ENCODE measurements at places on chromosomes 4 and X.

GRCh38 chr4:90419124-90419711, 292.0 kb downstream of the CCSER1 start:
- no peak for DNase-seq

GRCh38 chrX:73647632-73648322, 84.8 kb downstream of the CHIC1 start:
- no peak for DNase-seq

- no peak for DNase-seq
These were observed 1.4 kb downstream of the ANK2 start for GRCh38 chr4:113050837-113051236.

DNA sequence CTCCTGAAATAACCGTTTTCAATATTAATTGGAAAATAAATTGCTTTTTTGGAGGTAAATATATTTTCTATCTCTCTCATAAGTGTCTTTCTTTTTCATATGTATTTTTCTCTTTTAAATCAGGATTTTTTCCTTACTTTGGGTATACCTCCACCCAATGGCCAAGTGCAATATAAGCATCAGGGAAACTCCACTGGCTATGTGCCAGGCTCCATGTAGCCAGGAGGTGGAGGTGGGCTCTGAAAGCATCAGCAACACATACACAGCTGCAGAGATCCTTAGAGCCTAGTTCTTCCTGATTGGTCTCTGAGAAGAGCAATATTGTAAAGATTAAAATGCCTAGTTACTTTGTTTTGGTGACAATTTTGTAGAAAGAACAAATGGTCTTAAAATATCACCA, 3.4 kb downstream of the GABRA2 start:
- no peak for DNase-seq

DNA sequence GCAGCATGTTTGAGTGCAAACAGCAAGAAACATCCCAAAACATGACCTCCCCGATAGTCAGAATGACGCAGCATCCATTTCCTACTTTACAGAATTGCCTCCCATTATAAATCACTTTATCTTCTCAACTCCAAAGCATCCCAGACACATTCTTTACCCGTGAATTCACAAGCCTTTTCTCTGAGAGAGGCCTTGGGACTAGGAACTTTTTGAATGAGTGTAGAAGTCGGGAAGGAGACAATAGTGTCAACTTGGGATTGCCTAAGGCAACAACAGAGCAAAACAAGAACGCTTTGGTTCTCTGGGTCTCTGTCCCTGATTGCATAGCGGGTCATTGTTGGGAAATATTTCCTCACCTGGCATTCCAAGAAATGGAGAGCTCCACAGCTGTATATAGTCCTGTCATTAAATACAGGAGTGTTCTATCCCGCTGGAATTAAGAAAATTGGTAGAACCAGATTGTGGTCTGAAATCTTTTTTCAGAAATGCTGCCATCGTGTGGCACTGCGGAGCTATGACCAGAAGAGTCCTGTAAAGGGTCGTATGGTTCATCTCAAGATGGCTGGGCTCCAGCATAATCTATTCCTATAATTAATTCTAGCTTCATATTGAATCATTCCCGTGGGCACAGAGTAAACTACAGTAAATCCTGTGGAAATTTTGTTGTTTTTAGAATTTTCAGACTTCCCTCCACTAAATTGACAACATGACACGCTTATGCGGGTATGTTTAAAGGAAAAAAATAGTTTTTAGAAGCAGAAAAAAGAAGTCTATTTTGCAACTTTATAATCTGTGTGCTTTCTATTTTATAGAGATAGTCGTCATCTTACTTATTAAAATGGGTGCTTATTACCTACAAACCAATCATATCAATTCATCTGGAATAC, 2.0 kb upstream of the SPP1 start:
- DNase-seq: peak; percentile 15

GRCh38 chr4:49217492-49217891, 231.4 kb downstream of the CWH43 start:
- no peak for DNase-seq

DNA sequence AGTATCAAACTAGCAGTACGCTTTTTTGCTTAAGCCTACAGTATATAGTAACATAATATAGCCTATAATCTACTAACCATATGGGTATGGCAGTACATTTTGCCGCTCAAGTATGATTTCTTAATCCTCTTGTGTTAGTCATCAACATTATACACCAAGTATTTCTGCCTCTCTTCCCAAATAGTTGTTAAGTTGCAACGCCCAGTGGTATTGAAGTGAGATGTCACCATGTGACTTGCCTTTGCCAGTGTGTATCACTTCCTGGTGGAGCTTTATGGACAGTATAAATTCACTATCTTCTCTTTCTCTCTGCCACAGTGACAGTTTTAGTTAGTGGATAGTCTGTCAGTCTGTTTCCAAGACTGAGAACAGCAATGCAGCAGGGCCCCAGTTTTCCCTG, 535.5 kb downstream of the PDHA2 start:
- no peak for DNase-seq

GRCh38 chr4:14787894-14788293, 214.4 kb upstream of the CPEB2 start:
- no peak for DNase-seq

- DNase-seq: no peak
These were observed 53.9 kb downstream of the CPZ start for GRCh38 chr4:8646296-8647093.

- no peak for DNase-seq
These were observed 114.0 kb upstream of the FRG1 start for GRCh38 chr4:189826657-189827056.

DNA sequence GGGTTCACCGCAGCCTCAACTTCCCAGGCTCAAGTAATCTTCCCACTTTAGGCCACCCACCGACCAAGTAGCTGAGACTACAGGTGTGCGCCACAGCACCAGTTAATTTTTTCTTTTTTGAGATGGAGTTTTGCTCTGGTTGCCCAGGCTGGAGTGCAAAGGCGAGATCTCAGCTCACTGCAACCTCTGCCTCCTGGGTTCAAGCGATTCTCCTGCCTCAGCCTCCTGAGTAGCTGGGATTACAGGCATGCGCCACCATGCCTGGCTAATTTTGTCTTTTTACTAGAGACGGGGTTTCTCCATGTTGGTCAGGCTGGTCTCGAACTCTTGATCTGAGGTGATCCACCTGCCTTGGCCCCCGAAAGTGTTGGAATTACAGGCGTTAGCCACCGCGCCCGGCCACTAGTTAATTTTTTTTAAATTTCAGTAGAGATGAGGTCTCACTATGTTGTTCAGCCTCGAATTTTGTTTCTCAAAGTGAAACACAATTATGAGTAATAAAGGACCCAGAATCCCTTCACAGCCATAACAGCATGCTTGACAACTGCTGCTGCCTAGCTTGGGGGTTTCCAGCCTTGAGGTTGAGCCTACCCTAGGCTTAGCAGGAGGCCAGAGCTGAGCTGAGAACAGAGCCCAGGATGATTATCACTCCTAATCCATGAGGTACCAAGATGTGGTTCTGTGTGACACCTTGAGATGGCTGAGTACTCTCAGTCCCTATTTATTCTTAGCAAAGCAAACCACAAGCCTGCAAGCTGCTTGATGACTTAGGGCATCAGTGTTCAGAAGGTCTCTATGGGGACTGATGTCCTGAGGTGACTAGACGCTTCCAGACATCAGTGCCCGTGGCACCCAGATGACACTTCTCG, 41.6 kb upstream of the NKRF start:
- DNase-seq: no peak

GRCh38 chrX:122770581-122770980, 413.5 kb upstream of the GRIA3 start:
- DNase-seq: no peak

DNA sequence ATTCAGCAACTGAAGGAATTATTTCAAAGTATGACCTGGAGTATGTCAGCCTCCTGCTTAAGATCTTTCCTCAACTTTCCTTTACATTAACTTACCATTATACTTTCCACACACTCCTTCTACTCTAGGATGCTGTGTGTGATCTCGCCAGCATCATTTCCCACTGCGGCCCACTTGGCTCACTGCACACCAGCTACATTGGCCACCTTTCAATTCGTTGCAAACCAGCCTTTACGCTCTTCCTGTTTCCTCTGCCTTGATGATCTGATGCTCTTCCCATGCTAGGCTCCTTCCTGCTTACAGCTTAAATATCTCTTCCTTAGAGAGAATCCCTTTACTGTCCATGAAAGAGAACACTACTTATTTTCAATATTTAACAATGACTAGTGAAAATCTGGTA, 95.1 kb downstream of the GPM6A start:
- DNase-seq: no peak

DNA sequence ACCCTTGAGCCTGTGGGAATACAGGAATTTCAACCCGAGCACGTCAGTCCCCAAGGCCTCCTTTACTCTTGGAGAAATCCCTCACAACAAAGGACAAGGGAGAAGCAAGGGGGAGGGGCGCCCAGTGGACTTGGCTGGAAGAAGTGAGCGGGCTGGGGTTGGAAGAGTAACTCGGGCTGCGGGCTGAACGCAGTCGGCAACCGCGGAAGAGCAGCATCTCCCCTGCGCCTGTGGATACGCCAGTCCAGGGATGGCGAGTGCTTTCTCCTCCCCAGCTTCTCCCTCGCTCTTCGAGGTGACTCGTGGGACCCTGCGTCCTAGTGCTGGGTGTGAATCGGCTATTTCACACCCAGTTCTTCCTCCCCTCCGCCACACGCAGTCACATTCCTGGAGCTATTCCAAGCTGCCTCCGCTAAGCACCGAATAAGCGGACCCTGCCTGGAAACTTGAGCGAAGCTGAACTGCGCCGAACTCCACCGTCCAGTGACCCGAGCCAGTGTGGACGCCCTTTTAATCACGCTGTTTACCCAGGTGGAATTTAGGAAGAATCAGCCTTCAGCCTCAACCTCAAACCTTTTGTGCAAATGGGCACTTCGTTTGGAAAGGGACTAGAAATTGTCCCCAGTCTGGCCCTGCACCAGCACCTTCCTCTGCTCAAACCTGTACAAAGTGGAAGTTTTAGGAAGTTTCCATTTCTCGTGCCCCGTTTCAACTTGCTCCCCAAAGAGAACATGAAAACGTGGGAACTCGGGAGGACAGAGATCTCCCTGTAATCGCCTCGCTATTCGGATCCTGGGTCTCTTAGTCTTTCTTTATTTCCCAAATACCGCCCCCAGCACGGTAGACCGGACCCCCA, 64.3 kb upstream of the WDR17 start:
- no peak for DNase-seq

- DNase-seq: no peak
These were observed 62.2 kb downstream of the NSUN7 start for GRCh38 chr4:40811956-40812355.

GRCh38 chrX:96906741-96907140, 23.0 kb downstream of the RPA4 start:
- DNase-seq: no peak

GRCh38 chr4:74112399-74113105, 13.6 kb upstream of the CXCL2 start:
- no peak for DNase-seq

GRCh38 chr4:180794333-180794732, 1448.9 kb upstream of the TENM3 start:
- no peak for DNase-seq

DNA sequence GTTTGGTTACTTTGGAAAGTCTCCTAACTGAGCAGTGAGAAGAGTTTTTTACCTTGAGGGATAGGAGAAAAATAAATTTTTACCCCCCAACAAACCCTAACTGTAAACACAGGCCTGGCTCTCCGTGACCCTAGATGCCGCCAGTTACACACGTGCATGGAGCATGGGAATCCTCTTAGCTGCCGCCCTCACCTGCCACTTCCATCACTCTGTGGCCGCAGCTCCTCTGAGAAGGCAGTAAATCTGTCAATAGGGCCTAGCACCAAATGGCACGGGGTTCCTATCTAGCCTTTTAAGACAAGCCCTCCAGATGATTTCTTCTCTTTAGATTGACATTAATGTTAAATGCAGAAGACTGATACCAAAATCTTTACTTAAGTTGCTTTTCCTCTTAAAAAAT, 330.3 kb upstream of the FAM241A start:
- no peak for DNase-seq

DNA sequence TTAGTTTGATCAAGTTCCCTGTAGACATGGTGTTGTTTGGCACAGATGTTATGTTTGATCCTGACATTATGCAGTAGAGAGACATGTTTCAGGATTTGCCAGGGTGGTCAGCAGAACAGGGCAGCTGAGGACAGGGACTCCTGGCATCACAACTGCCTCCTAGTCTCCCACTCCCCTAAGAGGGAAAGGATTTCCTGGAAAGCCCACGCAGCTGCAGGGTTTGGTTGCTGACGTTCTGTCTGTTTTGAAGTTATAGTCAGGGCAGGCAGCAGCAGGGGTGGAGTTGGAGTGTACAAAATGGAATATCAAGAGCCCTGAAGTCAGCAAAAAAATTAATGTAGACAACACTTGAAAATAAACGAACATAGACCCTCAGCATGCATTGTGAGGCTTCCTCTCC, 125.4 kb downstream of the CPE start:
- DNase-seq: no peak

- DNase-seq: no peak
These were observed 43.7 kb downstream of the MAGEA9 start for GRCh38 chrX:149825424-149825823.

DNA sequence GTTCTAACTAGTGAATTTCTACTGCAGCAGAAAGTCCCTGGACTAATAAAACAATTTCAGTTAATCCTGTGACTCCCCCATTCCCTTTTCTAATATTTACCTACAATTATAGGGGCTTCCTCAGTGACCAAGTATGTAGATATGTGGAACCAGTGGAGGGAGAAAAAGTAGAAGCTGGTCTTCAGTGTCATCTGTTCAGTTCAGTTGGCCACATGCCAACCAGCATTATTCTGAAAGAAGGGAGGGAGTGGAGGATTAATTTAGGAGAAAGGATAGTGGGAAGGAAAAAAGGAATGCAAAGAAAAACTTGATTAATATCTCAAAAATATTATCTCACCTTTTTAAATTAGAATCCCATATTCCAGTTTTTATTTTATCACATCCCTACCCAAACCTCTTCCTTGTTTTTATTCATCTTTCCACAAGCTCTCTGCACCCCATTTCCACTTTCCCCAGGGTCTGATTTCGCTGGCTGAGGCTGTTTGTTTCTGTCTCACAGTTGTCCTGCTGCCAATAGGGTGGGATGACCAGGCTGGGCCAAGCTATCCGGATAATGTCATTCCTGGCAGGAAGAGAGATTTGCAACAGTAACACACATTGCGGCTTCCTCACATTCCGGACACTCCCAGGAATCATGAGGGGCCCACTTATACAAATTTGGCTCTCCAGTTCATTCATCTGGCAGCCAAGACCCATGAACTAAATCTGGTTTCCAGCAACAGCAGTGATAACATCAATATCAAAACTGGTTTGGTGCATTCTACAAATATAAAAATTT, 24.6 kb upstream of the ANTXR2 start:
- DNase-seq: peak; percentile 24
